ENCODE measurements at places on chromosomes 7 and 10. TPM values are rescaled to one million over a fixed set of nuclear protein-coding genes. Genes with fewer than 3 reads are reported as not detected.

Gene ZNF33B
- 14.7 TPM for total RNA-seq

Gene SPDYE16
- not detected for total RNA-seq

Gene FOXI2
- total RNA-seq, result not detected

Gene JCAD
- total RNA-seq, result 52.4 TPM

Gene ERVW-1
- total RNA-seq, result not detected

Gene TFAM
- total RNA-seq, result 40.9 TPM

Gene PNLIP
- not detected for total RNA-seq

Gene IQCE
- 6.0 TPM for total RNA-seq

Gene TRIM50
- total RNA-seq, result not detected

Gene NODAL
- total RNA-seq, result not detected

Gene ADCY1
- total RNA-seq, result 0.54 TPM

Gene SCD
- 35.4 TPM for total RNA-seq

Gene ANKRD22
- not detected for total RNA-seq

Gene CDC14C
- not detected for total RNA-seq

Gene ABCB1
- 3.0 TPM for total RNA-seq

Gene XRCC2
- total RNA-seq, result 2.0 TPM

Gene UNCX
- not detected for total RNA-seq

Gene SLC26A5
- total RNA-seq, result not detected

Gene TACC2
- 10.5 TPM for total RNA-seq

Gene OR13A1
- total RNA-seq, result not detected

Gene ENKUR
- 0.18 TPM for total RNA-seq

Gene TMEM229A
- total RNA-seq, result not detected

Gene COL17A1
- 5.4 TPM for total RNA-seq

Gene C10orf105
- not detected for total RNA-seq

Gene GRM3
- not detected for total RNA-seq

Gene SPRN
- total RNA-seq, result under 0.01 TPM

Gene NPC1L1
- total RNA-seq, result not detected

Gene GJD4
- under 0.01 TPM for total RNA-seq

Gene GCK
- total RNA-seq, result 0.27 TPM

Gene PIK3AP1
- total RNA-seq, result under 0.01 TPM

Gene AGBL3
- 1.3 TPM for total RNA-seq

Gene ENTPD1
- total RNA-seq, result 3.3 TPM

Gene HIF1AN
- 11.6 TPM for total RNA-seq

Gene AASS
- 42.1 TPM for total RNA-seq

Gene ANKRD61
- total RNA-seq, result 0.09 TPM

Gene CHCHD3
- total RNA-seq, result 93.8 TPM

Gene GJC3
- 0.09 TPM for total RNA-seq

Gene TRPV6
- total RNA-seq, result not detected

Gene NPFFR1
- not detected for total RNA-seq

Gene KLF14
- total RNA-seq, result not detected

Gene ZPBP
- not detected for total RNA-seq

Gene CPA1
- total RNA-seq, result not detected

Gene TRAPPC14
- total RNA-seq, result 7.3 TPM

Gene C7orf57
- 0.09 TPM for total RNA-seq

Gene SPDYE2
- total RNA-seq, result not detected

Gene GIMAP2
- 55.9 TPM for total RNA-seq

Gene NCF1
- not detected for total RNA-seq

Gene VIPR2
- total RNA-seq, result not detected

Gene CD36
- 1.5 TPM for total RNA-seq

All from endothelial cell of coronary artery (primary cell).